NT2/D1 (cell line): ENCODE measurements at places on chromosomes 7 and 10.

DNA sequence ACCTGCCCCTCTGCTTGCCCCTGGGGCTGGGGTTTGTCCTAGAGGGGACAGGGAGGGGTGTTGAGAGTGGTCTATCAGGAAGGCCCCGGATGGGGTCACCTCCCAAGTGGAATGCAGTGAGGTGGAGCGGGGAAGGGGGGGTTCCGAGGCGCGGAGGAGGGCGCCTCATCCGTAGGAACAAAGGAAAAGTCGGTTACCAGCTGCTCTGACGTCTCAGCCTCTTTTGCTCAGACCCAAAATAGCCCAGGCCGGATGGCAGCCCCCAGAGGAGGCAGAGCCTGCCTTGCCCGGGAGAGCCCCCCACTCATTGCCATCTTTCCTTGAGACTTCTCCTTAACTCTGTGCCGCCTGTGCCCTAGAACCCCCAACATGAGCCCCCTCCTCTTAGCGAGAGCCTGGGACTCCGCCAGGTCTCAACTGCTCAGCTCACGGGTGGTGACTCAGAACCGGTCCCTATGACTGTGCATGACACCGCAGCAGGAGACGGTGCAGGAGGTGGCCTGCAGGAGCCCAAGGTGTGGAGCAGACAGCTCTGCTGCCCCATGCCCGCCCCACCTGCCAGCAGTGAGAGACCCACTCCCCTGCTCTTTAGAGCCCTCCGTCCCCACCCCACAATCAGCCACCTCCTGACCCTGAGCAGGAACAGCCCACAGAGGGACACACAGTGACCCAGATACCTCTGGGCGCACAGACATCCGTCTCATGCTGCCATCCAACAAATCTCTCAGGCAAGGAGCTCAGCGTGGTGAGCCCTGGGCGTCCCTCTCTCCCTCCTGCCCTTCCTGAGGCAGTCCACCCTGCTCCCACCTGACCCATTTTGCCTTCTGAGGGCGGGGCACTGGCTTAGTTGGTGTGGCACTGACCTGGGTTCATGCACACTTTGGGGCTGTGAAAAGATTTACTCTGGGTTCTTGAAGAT lies 13.1 kb downstream of the STX1A start:
- no peak for DNase-seq

GRCh38 chr7:27901028-27901760 lies 161.2 kb downstream of the TAX1BP1 start:
- DNase-seq = no peak

- no peak for DNase-seq
These were observed 90.9 kb upstream of the PIP4K2A start for GRCh38 chr10:22805304-22805703.

- DNase-seq = no peak
These were observed 2.6 kb downstream of the ST7 start for GRCh38 chr7:116955801-116956476.

- peak; percentile 38 for DNase-seq
These were observed 73.2 kb downstream of the POT1 start for GRCh38 chr7:124856299-124856888.

GRCh38 chr10:129472696-129473555 lies 5.9 kb downstream of the MGMT start:
- no peak for DNase-seq

- no peak for DNase-seq
These were observed 155.5 kb downstream of the SVIL start for GRCh38 chr10:29479081-29479925.

DNA sequence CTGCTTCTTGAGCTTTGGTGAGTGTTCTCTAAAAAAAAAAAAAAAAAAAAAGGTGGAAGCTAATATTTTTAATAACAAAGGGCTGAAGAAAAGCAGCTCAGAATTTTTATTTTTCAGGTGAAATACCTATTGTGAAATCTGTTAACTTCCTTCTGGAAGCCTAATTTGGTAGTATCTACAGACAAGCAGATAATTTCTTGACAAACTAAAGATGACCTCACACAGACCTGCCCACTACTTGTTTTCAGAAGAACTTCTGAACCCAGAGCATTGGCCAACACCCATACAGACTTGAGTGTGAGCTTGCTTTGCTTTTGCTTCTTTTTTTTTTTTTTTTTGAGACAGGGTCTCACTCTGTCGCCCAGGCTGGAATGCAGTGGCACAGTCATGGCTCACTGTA lies 31.2 kb downstream of the LRRC4 start:
- no peak for DNase-seq

- no peak for DNase-seq
These were observed 308.2 kb downstream of the IPMK start for GRCh38 chr10:57959318-57960006.

GRCh38 chr7:40306596-40306995 lies 171.8 kb downstream of the SUGCT start:
- DNase-seq = no peak

- DNase-seq = peak; percentile 50
These were observed 91.8 kb downstream of the CREM start for GRCh38 chr10:35218339-35218955.

- DNase-seq = peak; percentile 32
These were observed at the start of gene STOX1 for GRCh38 chr10:68826764-68827591. STOX1 (plus strand) TSS chr10:68827531; CDS start chr10:68827624, 93 bp downstream.

GRCh38 chr7:142870147-142870559 lies 15.3 kb downstream of the EPHB6 start:
- no peak for DNase-seq

- no peak for DNase-seq
These were observed 152.5 kb downstream of the SEMA3A start for GRCh38 chr7:84042110-84042539.

- no peak for DNase-seq
These were observed 11.2 kb upstream of the HUS1 start for GRCh38 chr7:47990592-47990991.

DNA sequence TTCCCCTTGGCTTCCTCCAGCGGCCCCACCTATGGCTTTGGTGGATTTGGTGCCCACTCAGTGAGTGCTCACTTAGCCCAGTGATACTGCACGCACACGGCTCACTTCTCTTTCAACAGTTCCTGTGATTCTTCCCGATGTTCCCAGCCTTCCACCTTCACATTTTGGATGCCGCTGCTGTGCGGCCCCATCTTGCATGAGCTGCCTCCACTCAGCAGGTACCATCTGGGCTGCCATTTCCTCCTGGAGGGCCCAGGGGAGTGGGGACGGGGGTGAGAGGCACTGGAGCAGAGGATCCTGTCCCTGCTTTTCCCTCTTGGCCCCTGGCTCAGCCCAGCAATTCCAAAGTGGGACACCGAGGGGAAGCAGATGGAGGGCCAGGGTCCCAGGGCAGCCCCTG lies 323.3 kb upstream of the ZNF32 start:
- DNase-seq = no peak

DNA sequence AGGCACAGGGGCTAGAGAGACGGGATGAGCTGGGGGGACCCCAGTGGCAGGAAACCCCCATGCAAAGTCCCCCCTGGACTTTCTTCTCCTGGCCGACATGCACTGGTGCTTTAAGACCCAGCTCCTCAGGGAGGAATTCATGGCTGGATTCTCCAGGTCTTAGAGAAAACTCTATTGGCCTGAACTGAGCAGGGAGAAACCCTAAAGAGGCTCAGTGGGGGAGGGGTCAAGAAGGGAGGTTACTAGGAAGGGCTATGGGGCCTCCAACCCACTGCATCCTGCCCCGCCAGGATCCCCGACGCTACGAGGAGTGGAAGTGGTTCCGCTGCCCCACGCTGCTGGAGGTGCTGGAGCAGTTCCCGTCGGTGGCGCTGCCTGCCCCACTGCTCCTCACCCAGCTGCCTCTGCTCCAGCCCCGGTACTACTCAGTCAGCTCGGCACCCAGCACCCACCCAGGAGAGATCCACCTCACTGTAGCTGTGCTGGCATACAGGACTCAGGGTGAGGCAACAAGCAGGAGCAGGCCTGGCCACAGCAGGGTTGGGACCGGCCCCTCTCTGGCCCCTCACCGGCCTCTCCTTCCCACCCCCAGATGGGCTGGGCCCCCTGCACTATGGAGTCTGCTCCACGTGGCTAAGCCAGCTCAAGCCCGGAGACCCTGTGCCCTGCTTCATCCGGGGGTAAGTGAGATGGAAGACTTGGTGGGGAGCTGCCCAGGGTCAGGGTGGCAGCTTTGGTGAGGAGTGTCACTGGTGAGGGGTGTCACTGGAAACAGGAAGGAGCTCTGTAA lies 13.8 kb downstream of the ATG9B start:
- DNase-seq = no peak

DNA sequence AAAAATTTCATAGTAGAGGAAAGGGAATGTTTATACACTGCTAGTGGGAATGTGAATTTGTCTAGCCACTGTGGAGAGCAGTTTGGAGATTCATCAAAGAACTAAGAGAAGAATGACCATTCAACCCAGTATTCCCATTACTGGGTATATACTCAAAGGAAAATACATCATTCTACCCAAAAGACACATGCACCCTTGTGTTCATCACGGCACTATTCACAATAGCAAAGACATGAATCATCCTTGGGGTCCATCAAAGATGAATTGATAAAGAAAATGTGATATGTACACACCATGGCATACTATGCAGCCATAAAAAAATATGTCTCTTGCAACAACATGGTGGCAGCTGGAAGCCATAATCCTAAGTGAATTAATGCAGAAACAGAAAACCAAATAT lies 825.7 kb downstream of the TNS3 start:
- DNase-seq = no peak

DNA sequence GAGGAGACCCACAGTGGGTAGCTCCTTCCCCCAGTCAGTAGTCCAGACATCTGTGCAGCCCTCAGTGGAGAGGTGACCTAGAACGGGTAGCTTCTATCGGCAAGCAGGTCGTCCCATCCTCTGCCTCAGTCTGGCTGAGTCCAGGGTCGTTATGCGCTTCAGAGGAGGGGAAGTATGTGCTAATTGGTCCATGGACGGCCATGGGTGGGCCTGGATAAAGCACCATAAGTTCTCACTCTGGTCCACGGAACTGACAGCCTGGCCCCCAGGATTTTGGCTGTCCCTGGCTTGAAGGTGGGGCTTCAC lies 78.6 kb downstream of the HDAC9 start:
- DNase-seq = no peak

DNA sequence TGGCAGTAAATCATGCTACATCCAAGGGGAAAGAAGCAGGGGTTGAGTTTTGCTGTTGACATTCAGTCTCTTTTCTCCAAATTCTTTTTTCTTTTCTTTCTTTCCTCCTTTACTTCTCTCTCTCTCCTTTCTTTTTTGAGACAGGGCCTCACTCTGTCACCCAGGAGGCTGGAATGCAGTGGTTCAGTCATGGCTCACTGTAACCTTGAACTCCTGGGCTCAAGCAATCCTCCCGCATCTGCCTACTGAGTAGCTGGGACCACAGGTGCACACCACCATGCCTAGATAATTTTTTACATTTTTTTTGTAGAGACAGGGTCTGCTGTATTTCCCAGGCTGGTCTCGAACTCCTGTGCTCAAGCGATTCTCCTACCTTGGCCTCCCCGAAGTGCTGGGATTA lies 35.2 kb downstream of the SBDS start:
- DNase-seq = no peak

DNA sequence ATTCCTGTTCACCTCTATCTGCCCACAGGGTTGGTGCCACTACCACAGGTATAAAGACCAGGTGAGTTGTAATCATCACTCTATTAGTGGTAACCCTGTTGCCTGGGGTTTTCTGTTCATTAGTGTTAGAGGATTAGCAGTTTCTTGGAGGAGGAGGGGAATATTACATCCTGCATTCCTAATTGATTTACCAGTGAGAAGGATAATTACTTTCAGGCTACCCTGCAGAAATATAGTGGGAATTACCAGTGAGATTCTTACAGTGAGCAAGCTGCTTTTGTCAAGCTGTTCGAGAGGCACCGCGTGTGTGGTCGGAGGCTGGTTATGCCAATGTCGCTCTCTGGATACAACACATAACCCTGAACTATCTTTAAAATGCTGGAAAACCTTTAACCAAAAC lies 280.7 kb downstream of the SORCS3 start:
- no peak for DNase-seq

- no peak for DNase-seq
These were observed 35.4 kb upstream of the CFAP46 start for GRCh38 chr10:132977807-132978206.

DNA sequence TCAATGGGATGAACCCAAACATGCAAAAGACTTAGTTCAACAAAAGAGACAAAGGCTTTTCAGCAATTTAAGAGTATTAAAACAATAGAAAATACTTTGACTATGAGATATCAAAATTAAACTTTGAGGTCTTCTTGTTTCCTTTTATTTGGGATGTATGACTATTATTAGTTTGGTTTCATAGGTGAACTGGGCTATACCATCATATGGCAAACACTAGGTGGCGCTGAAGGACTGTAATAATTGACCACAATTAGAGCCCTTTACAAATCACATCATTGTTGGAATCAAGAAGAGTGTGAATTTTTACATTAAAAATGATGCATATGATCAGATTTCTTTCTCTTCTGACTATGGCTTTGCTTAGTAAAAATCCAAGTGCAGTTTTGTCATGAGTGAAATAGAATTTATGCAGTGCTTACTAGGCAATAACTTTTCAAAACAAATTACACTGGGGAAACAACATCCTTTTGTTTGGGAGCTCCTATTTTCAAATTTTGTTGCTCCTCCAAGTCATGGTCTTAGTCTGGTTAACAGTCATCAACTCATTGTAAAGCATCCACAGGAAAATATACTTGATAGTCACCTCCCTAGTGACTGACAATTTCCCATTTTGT lies 14.7 kb upstream of the NXPH1 start:
- DNase-seq = peak; percentile 81

DNA sequence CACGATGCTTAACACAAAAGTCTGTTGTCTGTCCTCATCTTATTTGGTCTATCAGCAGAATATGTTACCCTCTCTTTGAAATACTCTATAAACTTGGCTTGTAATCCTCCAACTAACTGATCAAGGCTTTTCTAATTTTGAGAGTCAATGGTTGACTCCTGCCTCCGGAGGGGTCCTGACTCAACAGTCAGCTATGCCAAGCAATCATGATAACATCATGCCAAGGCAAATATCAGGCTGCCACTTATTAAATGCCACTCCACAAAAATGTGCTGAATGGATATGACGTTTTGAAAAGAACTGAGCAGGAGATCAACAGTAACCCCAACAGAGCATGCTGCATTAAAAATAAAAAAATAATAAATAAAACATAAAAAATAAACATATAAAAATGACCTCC lies 116.1 kb downstream of the PARD3 start:
- DNase-seq = no peak

DNA sequence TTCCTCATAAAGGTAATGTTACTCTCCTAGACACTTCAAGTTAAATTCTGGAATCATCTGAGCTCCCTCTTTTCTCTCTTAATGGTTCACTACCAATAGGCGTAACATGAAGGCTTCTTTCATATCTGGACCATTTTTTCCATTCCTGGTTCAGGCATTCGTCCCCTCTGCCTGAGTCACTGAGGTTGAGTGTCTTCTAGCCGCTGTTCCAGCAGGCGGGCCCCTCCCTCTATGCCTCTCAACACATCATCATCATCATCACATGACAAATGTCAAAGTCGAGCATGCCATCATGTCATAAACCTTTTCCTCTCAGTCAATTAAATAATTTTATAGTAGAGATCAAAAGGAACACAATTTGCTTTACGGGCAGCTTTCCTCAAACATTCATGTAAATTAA lies 168.9 kb upstream of the ASAH2 start:
- DNase-seq = no peak

- DNase-seq = no peak
These were observed 141.1 kb downstream of the DYNC2I1 start for GRCh38 chr7:158997471-158997870.

GRCh38 chr10:21517134-21518031 lies 8.1 kb downstream of the SKIDA1 start:
- DNase-seq = no peak
